ENCODE measurements at places on chromosomes 12 and 14. TPM values are rescaled to one million over a fixed set of nuclear protein-coding genes. Genes with fewer than 3 reads are reported as not detected.

GRCh38 chr12:88684610-88685009 is 104.3 kb upstream of the KITLG start:
- no peak for DNase-seq

DNA sequence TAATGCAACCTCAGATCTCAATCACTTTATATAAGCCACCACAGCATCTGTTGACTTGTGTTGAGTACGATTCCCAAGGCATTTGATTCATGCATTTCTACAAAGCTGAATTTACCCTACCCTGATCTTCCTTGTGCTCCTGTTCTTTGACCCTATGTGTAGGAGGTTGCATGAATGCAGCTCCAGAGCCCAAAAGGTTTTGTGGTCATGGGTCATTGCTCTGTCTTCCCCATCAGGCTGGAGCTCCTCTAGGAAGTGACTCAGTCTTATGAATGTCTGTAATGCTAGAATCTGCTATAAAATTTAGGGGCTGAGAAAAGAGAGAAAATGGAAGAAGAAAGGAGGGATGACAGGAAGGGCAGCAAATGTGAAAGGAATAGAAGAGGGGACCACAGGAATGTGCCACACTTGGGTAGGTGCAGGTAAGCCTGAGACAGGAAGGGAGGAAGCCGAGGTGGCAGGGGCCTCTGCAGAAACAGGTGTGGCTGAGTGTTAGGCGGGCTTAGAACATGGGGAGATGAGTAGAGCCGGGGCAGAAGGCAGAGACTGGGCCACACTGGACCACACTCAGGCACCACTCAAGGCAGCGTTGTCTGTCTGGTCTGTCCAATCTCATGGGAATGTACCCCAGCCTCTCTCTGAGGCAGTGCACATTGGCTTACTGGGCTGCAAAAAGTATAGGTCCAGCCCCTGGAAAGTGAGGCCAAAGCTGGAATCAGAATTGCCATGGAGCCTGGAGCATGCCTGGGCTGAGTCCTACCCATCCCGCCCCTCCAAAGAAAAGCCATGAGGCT is 334.1 kb downstream of the BCL11B start:
- no peak for DNase-seq

- no peak for DNase-seq
Observed at GRCh38 chr12:82874945-82875344, 188.2 kb downstream of the TMTC2 start.

DNA sequence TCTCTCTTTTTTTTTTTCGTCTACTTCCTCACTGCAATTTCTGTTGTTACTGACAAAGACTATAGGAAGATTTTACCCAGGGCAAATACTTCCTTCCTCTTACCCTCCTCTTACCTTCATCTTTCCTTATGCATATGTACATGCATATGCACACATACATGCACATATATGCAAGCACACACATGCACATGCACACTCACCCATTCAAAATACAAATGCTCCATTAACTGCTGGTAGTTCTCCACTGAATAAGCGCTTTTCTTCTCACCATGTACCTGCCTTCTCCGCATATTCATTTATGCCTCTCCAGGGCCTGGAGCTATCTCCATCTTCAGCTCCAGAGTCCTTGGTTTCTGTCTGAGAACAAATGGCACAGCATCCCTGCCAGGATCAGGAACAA is 632 bp downstream of the C12orf54 start:
- DNase-seq: no peak

GRCh38 chr12:76782526-76782925 is 18.6 kb downstream of the ZDHHC17 start:
- no peak for DNase-seq

- DNase-seq: no peak
Observed at GRCh38 chr12:26037615-26038220, 79.2 kb downstream of the RASSF8 start.

GRCh38 chr12:49330032-49330619 is 6.9 kb downstream of the C1QL4 start:
- no peak for DNase-seq

GRCh38 chr12:81502912-81503695 is 256.0 kb downstream of the PPFIA2 start:
- no peak for DNase-seq

DNA sequence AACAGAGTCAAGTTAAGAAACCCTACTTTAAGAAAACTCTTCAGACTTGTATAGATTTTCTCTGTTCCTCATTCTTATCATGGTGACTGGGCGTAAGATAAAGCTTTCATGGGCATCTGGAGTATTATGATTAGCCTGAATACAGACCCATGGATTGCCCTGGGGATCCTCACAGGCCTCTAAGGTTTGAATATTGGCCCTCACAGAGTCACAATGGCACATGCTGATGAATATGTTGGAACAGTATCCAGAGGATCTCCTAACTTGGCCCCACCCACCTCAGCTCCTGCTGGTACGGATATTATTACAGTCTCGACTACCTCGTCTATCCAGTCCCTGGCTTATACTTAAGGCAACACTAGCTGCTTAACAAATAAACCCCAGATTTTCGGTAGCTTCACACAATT is 8.1 kb downstream of the OSBPL8 start:
- DNase-seq: no peak

- DNase-seq: no peak
Observed at GRCh38 chr12:9122091-9122609, 6.4 kb upstream of the A2M start.

- DNase-seq: no peak
Observed at GRCh38 chr14:105374389-105374788, 23.9 kb upstream of the TEX22 start.

DNA sequence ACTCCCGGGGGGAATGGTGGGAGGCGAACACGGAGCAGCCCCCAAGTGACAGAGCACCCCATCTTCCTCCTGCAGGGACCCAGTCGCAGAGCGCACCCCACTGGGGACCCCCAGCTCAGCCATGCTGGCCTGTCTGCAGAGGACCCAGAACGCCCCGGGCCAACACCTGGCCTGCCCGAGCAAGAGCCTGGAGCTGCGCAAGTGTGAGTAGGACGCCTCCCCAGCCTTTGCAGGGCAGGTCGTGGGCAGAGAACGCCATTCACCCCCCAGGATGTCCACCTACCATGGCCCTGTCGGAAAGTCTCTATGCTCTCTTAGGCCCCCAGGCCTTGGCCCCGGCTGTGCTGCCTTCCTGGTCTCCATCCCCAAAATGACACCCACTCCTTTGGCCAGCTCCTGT is 30.4 kb downstream of the FAM222A start:
- DNase-seq: no peak

GRCh38 chr12:53481939-53482586 is 17.2 kb downstream of the MAP3K12 start:
- peak; percentile 36 for DNase-seq

- no peak for DNase-seq
Observed at GRCh38 chr14:23608454-23608853, 27.7 kb upstream of the DHRS2 start.

GRCh38 chr12:54749191-54749818 is 101.1 kb upstream of the DCD start:
- peak; percentile 66 for DNase-seq

DNA sequence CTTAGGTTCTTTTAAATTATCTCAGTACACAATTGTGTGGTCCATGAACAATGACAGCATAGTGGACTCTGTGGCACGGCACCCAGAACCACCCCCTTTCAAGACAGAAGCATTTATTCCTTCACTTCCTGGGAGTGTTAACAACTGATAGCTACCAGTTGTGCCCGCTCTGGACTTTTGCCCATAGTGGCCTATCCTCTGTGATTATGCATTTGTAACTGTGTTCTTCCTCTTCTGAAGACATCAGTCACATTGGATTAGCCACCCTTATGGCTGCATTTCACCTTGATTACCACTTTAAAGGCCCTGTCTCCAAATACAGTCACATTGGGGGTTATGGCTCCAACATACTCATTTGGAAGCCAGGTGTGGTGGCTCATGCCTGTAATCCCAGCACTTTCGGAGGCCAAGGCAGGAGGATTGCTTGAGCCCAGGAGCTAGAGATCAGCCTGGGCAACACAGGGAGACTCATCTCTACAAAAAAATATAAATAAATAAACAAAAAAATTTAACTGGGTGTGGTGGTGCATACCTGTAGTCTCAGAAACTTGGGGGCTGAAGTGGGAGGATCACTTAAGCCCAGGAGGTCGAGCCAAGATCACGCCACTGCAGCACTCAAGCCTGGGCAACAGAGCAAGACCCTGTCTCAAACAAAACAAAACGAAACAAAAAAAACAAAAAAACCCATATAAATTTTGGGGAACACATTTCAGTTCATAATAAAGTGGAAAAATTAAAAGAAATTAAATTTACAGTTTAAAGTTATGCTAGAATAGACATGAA is 27.6 kb upstream of the PHC1 start:
- DNase-seq: no peak

GRCh38 chr12:79559591-79559990 is 131.2 kb downstream of the PAWR start:
- DNase-seq: no peak

DNA sequence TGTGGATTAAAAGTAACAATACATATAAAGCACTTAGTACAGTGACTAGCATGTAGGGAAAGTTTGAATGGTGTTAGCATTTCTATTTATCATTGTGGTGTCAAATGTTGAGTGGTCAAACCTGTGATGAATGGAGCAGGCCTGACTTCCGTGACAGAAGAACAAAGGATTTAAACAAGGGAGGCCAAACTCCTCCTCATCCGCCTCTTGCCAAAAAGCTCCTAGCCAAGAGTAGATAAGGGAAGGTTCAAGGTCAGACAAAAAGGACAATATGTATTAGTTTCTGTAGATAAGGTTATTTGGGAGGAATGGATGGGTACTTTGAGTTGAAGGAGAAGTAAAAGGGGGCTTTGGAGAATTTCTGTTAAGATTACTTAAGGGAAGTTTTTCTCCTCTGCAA is 6.5 kb downstream of the RNASE7 start:
- no peak for DNase-seq

DNA sequence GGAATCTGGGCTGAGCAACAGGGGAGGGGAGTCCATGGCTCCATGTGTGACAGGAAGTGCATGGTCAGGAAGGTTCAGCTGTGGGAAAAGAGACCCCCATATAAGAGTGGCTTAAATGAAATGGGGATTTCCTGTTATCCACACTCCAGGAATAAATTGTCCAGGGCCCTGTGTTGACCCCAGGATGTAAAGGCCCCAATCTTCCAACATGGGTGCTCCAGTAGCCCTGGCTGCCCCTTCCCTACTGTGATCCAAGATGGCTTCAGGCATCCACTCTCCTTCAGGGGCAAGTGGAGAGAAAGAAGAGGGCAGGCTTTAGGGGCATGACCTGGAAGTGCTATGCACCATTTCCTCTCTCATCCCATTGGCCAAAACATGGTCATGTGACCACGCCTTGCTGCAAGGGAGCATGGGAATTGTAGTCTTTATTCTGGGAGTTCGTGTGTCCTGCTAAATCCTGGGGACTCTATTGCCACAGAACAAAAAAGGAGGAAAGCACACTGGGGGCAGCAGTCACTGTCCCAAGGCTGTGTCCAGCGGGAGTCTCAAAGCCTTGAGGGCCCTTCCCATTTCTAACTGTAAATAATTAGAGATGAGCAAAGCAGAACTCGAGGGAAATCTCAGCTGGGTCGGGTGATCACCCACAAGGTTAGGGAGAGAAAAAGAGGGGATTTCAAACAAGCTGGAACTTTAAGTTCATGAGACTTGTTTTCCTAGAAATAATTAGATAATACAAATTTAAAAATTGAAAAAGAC is 289.2 kb downstream of the ADGRD1 start:
- no peak for DNase-seq

GRCh38 chr14:85254711-85255110 is 275.2 kb upstream of the FLRT2 start:
- no peak for DNase-seq

GRCh38 chr12:116958402-116959197 is 47.9 kb downstream of the FBXW8 start:
- DNase-seq: no peak

DNA sequence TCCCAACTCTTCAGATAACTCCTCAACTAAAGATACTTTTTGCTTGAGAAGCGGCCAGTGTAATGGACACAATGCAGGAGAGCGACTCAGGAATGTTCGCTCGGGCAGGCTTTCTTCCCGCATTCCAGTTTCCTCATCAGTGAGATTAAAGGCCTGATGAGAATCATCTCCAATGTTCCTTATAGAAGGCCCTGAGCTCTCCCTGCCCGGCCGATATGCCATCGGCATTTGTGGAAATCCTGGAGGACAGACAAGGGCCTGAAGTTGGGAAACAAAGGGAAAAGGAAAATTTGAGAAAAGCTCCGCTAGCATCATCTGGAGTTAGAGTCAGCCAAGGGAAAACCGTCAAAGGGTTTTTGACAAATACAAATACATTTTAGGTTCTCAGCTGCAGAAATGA is 38.0 kb upstream of the FOXN3 start:
- peak; percentile 5 for DNase-seq

DNA sequence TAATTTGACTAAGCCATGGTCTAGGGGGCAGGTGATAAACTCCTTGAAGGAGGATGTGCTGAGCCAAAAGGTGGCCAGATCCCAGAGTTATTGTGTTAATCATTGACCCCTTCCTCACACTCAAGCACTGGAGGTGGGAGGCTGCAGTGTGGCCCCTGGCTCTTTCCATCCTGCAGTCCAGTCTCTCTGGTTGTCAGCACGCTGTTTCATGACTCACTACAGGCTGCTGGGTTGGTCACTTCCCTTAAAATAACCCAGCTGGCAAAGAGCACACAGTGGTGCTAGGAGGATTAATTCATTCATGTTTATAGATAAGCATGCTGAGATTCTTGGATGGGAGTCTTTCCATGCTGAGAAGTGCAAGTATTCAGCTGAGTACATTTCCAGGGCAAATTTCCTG is 228.9 kb downstream of the ANO2 start:
- DNase-seq: no peak

- DNase-seq: no peak
Observed at GRCh38 chr14:59276235-59276634, 87.8 kb downstream of the DAAM1 start.

The ZDHHC22 gene
- 0.10 TPM for polyA plus RNA-seq

The CMA1 gene
- polyA plus RNA-seq: not detected

The PLEKHD1 gene
- 0.37 TPM for polyA plus RNA-seq

The PMEL gene
- 15.5 TPM for polyA plus RNA-seq

The KSR2 gene
- polyA plus RNA-seq: 0.02 TPM

The RPGRIP1 gene
- 0.31 TPM for polyA plus RNA-seq

The ADGRD1 gene
- 76.2 TPM for polyA plus RNA-seq

The DPPA3 gene
- not detected for polyA plus RNA-seq

The DBX2 gene
- not detected for polyA plus RNA-seq

The RND1 gene
- 7.2 TPM for polyA plus RNA-seq

The CELA1 gene
- not detected for polyA plus RNA-seq

The BHLHE41 gene
- polyA plus RNA-seq: 0.46 TPM

The HCAR3 gene
- polyA plus RNA-seq: not detected
